Fibroblast of the aortic adventitia (primary cell): ENCODE measurements at places on chromosomes 1 and 21.

DNA sequence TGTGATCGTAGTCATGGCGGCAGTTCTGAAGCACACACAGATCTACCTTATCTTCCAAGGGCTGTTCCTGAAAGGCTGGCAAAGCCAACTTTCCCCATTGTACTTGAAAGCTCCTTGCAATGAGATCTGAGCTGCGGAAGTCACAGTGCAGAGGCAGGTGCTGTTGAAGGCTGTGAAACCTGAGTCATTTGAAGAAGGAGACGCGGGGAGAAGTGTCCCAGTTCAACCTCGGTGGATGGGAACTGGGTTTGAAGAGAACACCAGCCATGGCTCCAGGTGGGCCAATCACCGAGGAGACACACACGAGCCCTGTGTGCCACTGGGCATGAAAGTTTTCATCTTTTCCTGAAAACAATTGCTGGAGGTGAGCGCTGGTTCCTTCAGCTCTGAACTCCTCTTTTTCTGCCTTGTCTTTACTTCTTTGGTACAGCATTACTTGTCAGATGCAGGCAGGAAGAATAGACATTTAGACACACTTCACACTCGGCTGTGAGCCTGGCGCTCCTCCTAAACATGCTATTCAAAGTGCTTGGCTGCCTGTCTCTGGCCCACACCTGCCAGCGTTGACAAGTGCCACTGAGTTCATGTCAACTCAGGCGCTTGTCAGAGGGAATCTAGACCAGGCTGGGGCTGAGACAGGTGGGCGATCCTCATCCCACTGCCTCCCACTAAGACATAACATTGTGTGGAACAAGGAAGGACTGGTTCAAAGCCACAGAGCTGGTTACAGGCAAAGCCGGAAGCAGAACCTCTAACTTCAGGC is 25.7 kb upstream of the PDE9A start:
- DNase-seq, result no peak

GRCh38 chr1:1984560-1985070 is 19.0 kb downstream of the CFAP74 start:
- DNase-seq, result no peak

GRCh38 chr1:97632776-97633175 is 288.1 kb downstream of the DPYD start:
- DNase-seq, result peak; percentile 45

GRCh38 chr1:224922404-224923164 is 6.9 kb upstream of the DNAH14 start:
- peak; percentile 57 for DNase-seq

GRCh38 chr1:226626577-226626956 is 78.0 kb downstream of the STUM start:
- peak; percentile 75 for DNase-seq

DNA sequence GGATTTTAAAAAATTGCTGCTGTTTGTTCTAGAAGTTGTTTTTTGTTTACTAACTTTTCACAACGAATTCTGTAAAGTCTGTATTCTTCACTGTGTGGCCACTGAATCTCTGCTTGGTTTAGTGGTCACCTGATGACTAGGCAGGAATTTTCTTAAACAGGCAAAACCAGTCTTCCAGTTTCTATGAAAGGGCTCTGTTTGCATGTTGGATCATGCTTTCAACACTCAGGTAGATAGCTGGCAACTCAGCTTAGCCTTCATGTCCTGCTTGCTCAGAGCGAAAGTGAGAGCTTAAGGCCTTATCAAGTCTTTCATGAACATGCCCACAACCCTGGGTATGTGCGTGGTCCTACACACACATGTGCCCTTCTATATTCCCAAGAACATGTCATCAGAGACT is 52.4 kb upstream of the CCDC190 start:
- no peak for DNase-seq

GRCh38 chr1:200738949-200739651 is 407 bp downstream of the CAMSAP2 start:
- DNase-seq, result peak; percentile 82

GRCh38 chr1:247491328-247491727 is 33.4 kb upstream of the OR2B11 start:
- no peak for DNase-seq

- DNase-seq, result peak; percentile 94
Observed at GRCh38 chr21:41283211-41283818, 33.3 kb upstream of the FAM3B start.

DNA sequence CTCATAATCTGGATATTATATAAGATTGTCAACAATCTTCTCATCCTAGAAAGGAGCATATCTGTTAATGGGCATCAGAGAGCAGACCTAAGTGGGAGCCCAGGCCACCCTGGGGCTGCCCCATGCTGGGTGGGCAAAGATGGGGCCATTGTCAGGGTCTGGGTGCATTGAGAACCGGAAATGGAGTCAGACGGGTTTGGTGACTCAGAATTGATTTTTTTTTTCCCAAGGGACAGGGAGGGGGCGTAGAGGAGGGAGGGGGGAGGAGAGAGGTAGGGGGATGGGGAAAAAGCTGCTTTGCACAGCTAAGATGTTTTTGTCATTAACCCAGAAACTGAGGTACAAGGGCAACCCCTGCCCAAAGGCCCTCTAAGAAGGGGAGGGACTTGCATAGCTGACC is 1.3 kb downstream of the ATXN7L2 start:
- no peak for DNase-seq

GRCh38 chr1:183370399-183371058 is 47.7 kb downstream of the NMNAT2 start:
- no peak for DNase-seq

DNA sequence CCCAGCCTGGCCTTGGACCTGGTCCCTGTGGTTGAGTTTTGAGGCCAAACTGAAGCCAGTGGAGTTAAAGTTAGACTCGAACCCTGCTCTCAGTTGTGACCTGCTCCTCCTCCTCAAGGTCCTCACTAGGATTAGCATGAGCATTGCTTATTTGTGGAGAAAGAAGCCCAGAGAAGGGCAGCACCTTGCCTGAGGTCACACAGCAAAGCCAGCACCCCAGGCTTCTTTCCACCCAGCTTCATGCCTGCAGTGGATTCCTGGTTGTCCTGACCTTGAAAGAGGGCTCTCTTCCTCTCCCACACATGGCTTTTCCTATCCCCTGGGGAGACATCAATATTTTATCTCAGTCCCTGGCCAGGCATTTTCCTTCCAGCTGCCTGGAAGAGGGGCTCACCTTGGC is 2.8 kb downstream of the LDLRAP1 start:
- DNase-seq, result no peak

DNA sequence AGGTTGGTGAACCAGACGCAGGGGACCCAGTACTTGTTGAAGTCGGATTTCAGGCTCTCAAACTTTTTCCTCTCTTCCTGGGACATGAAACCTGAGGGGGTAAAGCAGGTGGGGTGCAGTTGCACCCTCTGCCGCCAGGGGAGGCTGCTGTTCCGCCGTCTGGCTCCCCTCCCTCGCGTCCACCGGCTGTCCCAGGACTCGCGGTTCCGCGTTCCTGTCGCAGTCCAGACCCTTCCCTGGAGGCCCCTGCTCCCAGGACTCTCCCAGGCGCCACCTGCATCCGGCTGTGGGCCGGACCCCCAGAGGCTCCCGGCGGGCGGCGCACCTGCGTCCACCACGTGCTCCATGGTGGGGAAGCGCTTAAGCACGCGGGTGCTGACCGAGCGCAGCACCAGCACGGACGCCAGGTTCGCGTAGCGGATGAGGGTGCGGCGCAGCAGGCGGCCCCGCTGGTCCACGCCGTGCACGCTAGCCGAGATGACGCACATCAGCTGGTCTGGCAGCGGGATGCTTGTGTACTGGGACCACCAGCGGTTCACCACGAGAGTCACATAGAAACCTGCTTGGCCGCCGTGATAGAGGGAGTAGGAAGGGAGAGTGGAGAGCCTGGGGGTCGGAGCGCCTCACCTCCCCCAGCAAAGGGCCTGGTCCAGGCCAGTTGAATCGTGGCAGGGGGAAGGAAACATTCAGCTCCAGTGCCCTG is 1.7 kb downstream of the BEST4 start:
- DNase-seq, result peak; percentile 48

DNA sequence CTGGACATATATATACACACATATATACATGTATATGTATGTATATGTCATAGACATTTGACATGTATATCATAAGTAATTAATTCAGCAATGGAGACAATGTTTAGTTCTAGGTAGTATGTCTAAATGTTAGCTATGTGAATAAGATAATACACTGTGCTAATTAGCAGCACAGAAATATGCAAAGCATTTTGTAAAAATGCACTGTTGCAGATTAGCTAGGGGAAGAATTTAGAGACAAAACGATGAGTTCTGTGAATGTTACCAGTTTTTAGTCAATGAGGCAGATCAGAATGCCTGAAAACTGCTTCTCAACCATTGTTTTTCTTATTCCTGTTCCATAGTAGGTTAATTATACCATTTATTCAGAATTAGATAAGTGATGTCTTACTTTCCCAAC is 86.3 kb downstream of the TGFB2 start:
- no peak for DNase-seq

DNA sequence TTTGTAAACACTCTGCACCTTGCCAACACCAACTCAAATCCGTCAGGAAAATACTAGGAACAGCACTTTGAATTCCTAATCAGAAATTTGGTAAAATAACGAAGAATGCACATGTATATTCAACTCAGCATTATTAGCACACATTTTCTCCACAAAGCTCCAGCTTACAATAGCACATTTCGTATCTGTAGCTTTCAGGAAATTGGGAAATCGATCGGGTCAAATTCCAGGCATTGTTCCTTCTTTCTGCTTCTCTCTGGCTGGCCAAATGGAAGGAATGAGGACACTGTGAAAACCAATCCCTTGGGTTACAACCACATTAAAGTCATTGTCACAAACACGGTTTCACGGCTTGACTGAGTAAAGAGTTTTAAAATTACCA is 58.6 kb downstream of the NPHP4 start:
- DNase-seq, result peak; percentile 32

DNA sequence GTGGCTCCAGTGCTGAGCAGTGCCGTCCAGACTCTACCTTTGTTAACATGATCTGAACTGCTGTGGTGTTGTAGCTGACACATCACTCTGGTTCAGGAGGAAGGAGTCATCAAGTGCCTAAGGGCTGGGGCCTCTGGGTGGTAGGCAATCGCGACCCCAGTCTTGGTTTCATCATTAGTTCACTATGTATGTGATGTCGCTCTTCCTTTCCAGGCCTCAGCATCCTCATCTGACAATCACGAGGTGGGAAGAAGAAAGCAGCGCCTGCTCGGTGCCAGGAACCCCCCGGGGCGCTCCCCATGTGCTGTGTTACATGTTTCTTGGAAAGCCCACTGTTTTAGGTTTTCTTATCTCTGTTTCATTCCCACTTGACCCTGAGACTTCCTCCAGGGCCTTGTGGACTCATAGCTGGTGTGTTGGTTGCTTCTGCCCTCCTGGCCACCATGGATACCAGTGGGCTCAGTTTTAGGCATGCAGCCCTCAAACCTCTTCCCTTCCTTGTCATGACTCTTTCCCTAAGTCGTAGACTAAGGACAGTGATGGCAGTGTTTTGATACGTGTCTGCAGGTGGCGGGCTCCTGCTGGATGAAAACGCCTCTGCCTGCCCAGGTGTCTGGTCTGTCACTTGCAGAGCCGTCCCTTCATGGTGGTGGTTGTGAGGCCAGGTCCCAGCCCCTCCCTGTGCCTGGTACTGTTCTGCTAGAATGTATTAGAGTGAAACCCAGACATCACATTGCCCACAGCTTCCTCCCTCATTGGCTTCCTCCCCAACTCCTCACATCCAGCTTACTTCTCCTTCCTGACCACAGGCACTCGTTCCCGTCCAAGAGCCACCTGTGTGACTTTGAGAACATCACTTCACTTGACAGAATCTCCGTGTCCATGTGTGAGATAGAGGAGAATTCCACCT is 17.2 kb upstream of the FOXO6 start:
- no peak for DNase-seq

GRCh38 chr1:175863299-175864050 is 120.1 kb upstream of the TNR start:
- no peak for DNase-seq

- DNase-seq, result no peak
Observed at GRCh38 chr1:155329980-155330598, 9.4 kb downstream of the RUSC1 start.

GRCh38 chr1:228198977-228199590 is 8.8 kb upstream of the OBSCN start:
- peak; percentile 2 for DNase-seq

GRCh38 chr1:246343251-246343650 is 163.8 kb downstream of the SMYD3 start:
- DNase-seq, result no peak

DNA sequence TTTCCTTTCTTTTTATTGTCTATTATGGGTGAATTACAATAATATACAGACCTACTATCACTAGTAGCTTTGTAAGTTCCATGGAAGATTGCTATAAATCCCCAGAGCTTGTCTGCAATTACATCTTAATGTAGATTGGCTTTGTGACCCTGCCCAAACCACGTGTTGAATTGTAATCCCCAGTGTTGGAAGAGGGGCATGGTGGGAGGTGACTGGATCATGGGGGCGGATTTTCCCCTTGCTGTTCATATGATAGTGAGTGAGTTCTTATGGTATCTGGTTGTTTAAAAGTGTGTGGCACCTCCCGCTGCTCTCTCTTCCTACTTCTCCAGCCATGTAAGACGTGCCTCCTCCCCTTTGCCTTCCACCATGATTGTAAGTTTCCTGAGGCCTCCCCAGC is 34.9 kb upstream of the CDC42BPA start:
- no peak for DNase-seq

- DNase-seq, result no peak
Observed at GRCh38 chr1:82795508-82796149, 994.9 kb downstream of the ADGRL2 start.

DNA sequence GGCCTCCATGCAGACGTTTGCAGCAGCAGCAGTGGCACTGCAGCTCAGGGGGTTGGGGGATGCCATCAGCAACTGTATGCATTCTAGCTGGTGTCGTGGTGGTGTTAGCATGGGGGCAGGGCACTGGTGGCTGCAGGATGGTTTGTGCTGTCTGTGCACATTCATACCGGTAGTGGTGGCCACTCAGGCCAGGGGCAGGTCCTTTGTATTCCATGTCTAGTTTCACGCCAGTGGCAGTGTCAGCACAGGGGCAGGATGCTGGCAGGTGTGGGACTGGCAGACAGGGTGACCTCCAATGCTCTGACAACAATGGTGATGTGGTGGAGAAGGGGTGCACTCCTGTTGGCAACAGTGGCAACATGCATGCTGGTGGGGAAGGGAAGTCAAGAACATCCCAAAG is 194.2 kb upstream of the LRRC7 start:
- no peak for DNase-seq

DNA sequence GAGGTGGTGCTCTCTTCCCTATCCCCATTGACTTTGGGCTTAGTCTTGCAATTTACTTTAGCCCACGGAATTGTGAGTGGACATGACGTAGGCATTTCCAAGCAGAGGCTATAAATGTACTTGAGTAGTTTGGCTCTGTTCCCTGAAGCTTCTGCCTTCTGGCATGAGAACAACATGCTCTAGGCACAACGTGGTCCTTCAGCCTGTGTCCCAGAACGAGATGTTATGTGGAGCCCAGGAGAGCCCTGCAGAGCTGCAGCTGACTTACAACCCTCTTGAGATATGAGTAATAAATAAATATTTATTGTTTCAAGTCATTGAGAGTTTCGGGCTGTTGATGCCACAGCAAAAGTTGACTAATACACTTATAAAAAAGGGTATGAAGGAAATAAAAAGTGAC is 105.2 kb upstream of the HMGB4 start:
- DNase-seq, result peak; percentile 77

- DNase-seq, result no peak
Observed at GRCh38 chr1:205450448-205450847, 5.4 kb downstream of the BLACAT1 start.

- DNase-seq, result no peak
Observed at GRCh38 chr21:15333951-15334350, 269.2 kb upstream of the NRIP1 start.
